ENCODE measurements at places on chromosomes 1 and 21.
A peak's percentile ranks its signal among the peaks of the same experiment; 100 is the strongest.

DNA sequence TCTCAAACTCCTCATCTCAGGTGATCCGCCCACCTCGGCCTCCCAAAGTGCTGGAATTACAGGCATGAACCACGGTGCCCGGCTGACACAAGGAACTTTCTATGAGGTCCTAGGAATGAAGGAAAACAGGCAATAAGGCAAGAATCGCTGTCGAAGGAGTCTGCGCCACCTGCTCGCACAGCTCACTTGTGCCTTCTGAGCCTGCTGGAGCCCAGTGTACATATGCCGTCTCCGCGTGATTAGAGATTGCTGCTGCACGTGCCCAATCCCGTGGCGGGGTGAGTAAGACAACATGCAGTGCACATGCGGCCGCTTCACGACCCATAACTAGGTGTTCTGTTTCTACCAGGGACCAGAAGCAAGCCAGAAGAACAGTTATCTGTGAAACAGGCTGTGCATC, 24.3 kb downstream of the H3-3A start:
- peak; percentile 3 for DNase-seq

GRCh38 chr1:94067196-94067595, 53.8 kb downstream of the ABCA4 start:
- DNase-seq: no peak

DNA sequence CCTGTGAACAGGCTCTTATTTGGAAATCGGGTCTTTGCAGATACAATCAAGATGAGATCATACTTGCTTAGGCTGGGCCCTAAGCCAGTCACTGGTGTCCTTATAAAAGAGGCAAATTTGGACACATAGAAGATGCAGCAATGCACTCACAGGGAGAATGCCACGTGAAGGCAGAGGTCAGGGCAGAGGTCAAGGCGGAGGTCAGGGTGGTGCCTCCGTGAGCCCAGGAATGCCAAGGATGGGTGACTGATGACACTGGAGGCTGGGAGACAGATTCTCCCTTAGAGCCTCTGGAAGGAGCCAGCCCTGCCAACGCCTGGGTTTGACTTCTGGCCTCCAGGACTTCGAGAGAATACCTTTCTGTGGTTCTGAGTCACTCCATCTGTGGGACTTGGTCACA, 22.8 kb upstream of the C1orf174 start:
- peak; percentile 5 for DNase-seq

GRCh38 chr21:32826329-32827167, 55.0 kb upstream of the PAXBP1 start:
- no peak for DNase-seq

- no peak for DNase-seq
Measured at GRCh38 chr1:78370356-78370755, 120.4 kb upstream of the PTGFR start.

- no peak for DNase-seq
Measured at GRCh38 chr1:154599658-154600057, 8.3 kb downstream of the ADAR start.

- no peak for DNase-seq
Measured at GRCh38 chr1:89125240-89125912, 538 bp downstream of the GBP2 start.

DNA sequence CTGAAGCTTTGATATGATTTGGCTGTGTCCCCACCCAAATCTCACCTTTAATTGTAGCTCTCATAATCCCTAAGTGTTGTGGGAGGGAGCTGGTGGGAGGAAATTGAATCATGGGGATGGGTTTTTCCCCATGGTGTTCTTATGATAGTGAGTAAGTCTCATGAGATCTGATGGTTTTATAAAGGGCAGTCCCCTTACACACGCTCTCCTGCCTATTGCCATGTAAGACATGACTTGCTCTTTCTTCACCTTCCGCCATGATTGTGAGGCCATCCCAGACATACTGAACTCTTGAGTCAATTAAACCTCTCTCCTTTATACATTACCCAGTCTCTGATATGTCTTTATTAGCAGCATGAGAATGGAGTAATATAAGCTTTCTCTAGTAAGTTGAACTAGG, 261.9 kb downstream of the HLX start:
- no peak for DNase-seq

GRCh38 chr21:25080661-25081060, 526.6 kb downstream of the MRPL39 start:
- no peak for DNase-seq

GRCh38 chr1:237394281-237394680, 352.3 kb downstream of the RYR2 start:
- DNase-seq: no peak

GRCh38 chr21:42306366-42307035, 8.7 kb downstream of the TFF3 start:
- DNase-seq: no peak

- DNase-seq: no peak
Measured at GRCh38 chr1:184988506-184988905, 14.2 kb upstream of the NIBAN1 start.

DNA sequence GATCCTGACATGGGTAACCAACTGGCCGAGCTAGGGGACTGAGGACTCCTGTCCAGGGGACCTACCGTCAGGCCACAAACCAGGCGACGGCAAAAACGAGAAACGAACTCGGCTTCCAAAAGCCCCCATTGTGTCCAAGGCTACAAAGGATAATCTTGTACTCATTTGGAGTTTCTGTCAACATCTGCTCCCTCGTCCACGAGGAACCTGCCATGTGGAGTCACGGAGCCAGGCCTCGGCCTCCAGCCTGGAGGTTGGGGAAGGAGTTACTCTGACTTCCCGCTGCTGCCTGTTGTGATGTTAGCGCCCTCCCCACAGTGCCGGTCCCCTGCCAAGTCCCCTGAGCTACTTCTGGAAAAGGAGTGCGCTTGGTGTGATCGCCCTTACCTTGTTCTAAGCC, 7.3 kb downstream of the KRTAP10-1 start:
- no peak for DNase-seq

DNA sequence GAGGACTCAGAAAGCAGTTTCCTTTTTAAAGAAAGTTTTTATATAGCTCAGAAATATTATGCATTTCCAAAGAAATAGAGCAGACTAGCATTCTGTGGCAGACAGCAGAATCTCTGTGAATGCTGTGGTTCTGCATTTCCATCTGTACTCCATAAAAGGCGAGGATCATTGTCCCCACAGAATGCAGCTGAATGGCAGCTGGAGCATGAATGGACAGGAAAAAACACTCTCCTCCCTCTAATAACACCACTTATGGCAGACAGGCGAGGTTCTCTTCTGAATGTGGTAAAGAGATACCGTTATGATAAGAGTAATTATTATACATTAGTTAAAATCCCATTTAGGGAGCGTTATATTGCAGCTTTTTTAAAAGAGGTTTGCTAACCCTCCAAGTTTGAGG, 81.4 kb upstream of the WLS start:
- no peak for DNase-seq

GRCh38 chr1:175173531-175173930, 19.0 kb downstream of the KIAA0040 start:
- no peak for DNase-seq

DNA sequence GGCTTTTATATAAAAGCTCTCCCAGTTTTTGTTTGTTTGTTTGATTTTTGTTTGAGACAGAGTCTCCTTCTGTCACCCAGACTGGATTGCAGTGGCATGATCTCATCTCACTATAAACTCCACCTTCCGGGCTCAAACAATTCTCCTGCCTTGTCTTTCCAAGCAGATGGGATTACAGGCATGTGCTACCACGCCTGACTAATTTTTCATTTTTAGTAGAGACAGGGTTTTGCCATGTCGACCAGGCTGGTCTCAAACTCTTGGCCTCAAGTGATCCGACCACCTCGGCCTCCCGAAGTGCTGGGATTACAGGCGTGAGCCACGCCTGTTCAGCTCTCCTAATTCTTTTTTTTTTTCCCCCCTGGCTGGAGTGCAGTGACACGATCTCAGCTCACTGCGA, 4.4 kb downstream of the PCAT6 start:
- no peak for DNase-seq

DNA sequence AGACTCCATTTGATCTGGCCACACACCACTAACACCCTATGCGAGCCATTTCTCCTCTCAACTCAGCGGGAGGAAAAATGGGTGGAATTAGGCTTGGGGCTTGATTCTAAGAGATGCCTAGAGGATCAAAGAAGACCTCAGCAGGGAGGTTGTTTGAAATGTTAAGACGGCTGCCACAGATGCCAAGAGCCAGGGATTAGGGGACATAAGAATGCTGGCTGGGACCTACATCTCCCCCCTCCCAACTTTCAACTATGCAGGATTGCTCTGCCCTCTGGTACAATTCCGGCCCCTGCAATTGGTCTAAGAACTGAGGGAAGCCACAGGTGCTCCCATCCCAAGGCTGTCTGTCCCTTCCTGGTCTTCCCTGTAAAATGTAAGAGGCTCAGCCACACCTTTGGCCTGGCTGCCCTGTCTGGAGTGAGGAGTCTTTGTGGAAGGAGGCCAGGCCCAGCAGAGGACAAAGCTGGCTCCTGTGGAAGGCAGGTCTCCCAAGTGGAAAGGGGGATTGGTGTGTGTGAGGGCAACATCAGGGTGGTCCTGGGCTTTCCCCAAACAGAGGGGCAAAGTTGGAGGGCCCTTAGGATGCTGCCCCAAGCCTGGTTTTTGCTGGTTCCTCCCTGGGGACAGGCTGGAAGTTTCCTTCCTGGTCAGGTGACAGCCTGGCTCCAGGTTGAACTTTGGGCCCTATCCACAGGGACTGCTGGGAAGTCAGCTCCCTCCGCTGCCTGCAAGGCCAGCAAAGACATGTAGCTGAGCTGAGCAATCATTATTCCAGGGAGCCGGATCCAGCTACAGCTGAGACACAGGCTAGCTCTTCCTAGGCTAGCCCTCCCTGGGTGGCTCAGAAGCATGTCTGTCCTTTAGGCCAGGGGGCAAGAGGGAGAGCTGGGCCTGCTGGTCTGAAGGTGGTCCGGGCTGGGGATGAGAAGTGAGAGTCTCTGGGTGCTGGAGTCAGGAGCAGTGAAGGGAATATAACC, 34.5 kb upstream of the SYNC start:
- DNase-seq: no peak

- no peak for DNase-seq
Measured at GRCh38 chr1:26003756-26004155, 5.9 kb upstream of the PAFAH2 start.

DNA sequence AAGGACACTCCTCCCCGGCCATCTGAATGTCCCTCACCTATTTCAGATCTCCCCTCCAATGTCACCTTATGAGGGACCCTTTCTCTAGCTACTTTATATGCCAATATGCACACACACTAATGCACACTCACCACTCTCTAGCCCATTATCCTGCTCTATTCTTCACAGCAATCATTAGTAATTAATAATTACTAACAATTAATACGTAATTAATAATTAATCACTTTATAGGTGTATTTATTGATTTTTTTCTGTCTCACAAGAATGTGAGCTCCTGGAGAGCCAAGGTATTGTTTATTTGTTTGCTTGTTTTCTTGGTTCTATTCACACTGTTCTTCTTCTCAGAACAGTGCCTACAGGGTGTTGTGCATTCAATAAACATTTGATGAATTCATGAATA, 385.2 kb upstream of the DUSP10 start:
- DNase-seq: no peak

DNA sequence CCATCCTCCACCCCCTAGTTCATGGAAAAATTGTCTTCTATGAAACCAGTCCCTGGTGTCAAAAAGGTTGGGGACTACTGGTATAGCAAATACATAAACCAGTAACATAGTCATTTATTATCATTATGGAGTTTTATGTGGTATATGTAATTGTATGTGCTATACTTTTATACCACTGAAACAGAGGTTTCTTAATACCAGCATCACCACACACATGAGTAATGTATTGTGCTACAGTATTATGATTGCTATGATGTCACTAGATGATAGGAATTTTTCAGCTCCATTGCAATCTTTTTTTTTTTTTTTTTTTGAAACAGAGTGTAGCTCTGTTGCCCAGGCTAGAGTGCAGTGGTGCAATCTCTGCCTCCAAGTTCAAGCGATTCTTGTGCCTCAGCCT, 5.7 kb upstream of the PAXBP1 start:
- no peak for DNase-seq
